ENCODE measurements at places on chromosomes 5 and 9.

DNA sequence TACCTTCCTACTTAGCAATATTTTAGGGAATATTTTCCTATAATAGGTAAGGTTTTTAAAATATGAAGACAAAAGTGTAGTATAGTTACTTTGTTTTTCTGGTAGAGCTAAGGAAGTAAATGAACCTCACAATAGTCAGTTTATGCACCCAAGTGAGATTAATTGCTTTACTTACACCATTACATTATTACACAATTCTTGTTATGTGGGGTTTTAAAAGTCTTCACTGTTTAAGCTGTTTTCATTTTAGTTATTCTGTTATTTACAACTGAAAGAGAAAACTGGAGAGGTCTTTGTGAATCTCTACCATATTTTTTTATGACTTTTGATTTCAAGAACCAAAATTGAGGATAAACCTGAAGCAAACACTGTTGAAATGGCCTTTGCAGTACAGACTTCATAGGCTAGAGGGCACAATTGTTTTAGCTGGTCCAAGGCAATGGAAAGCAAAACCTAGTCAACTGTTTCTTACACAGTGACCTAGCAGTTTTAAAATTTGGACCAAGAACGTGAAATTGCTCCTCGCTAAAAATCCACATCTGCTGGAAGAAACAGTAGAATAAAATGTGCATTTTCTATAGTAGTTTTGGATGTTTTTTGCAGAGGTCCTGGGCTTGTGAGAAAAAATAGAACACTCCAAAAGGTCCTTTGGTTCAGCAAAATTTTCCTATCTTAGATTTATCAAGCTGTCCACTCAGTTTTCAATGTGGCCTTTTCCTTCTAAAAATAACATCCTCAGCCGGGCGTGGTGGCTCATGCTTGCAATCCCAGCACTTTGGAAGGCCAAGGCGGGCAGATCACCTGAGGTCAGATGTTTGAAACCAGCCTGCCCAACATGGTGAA lies 66.4 kb upstream of the FER start:
- no peak overlapping the region for H3K4me3 ChIP-seq
- no peak overlapping the region for H3K27ac ChIP-seq
- peak; percentile 47 for DNase-seq
- no peaks in the 10 kb centered on the region for H3K36me3 ChIP-seq

DNA sequence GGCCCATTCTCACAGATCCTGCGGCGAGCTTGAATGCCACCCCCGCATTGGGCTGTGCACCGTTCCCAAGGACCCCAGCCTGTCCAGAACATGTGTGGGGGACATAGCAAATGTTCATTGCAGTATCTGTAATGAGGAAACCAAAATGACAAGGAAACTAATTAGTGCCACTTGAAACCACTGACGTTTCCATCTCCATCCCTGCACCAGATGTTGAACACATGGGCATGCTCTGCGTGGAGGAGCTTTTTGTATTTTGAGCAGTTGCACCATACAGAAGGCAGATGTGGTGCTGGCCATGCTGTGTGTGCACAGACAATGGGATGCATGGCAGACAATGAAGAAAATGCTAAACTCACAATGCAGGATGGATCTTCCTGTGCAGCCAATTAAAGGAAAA lies 437.7 kb downstream of the SEMA5A start:
- no peak for DNase-seq
- H3K27ac ChIP-seq: no peak overlapping the region
- no peaks in the 10 kb centered on the region for H3K36me3 ChIP-seq
- no peak overlapping the region for H3K4me3 ChIP-seq

- H3K4me1 ChIP-seq: no peaks in the 10 kb centered on the region
- H3K36me3 ChIP-seq: no peaks in the 10 kb centered on the region
- DNase-seq: peak; percentile 49
- no peaks in the 10 kb centered on the region for H3K27me3 ChIP-seq
- no peak overlapping the region for H3K27ac ChIP-seq
Observed at GRCh38 chr5:145887976-145888574, 15.3 kb upstream of the GRXCR2 start.

DNA sequence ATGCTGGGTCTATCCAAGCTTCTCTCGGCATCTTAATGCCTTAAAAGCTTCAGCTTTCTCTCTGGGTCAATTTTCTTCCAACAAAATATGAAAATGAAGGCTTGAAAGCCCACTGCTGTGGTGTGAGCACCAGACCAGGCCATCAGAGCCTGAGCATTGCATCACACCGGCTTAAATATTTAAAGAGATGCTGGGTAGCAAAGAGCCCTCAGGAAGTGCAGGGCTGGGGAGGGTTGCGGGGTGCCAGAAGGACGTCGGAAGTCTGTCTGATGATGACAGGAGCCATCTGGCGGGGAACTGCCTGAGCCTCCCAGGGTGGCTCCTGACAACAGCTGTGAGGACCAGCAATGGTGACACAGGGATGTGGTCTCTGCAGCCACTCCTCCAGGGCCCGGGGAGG lies 185.5 kb downstream of the OLFM1 start:
- no peak overlapping the region for H3K4me3 ChIP-seq
- H3K36me3 ChIP-seq: no peaks in the 10 kb centered on the region
- H3K4me1 ChIP-seq: no peaks in the 10 kb centered on the region
- peaks cover 99% of the 10 kb centered on the region for H3K27me3 ChIP-seq
- no peak overlapping the region for H3K27ac ChIP-seq
